RPMI7951 (cell line): ENCODE measurements at places on chromosomes 12 and 14.
A peak's percentile ranks its signal among the peaks of the same experiment; 100 is the strongest.

DNA sequence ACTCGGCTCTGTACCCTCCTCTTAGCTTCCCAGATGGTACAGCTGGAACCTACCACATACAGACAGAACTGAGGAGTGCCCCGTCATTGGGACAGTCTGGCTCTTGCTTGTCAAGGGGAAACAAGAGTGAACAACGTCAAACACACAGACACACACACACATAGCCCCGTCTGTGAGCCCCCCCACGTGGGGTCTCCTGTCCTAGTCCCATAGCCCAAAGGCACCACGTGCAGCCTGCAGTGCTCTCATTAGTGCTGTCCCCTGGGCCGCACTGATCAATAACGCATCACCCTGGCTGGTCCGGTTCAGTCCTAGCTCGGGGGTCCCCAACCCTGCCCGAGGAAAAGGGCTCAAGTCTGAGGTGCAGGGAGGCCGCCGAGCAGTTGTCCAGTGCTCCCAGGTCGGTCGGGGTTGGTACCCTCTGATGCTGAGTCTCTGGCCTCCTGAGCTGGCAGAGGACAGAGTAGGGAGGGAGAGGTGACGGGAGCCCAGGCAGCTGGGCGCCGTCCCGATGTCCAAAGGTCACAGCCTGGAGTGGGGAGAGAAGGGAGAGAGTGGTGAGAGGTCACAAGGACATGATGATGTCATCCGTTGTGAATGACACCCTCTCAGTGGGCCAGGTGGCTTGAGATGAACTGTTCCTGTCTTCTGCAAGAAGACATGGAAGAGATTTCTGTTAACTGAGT is 105.4 kb upstream of the NOS1 start:
- DNase-seq = no peak

- no peak for DNase-seq
These were observed 100.5 kb downstream of the AEBP2 start for GRCh38 chr12:19539836-19540235.

- no peak for DNase-seq
These were observed 158.3 kb upstream of the SEL1L start for GRCh38 chr14:81691931-81692330.

DNA sequence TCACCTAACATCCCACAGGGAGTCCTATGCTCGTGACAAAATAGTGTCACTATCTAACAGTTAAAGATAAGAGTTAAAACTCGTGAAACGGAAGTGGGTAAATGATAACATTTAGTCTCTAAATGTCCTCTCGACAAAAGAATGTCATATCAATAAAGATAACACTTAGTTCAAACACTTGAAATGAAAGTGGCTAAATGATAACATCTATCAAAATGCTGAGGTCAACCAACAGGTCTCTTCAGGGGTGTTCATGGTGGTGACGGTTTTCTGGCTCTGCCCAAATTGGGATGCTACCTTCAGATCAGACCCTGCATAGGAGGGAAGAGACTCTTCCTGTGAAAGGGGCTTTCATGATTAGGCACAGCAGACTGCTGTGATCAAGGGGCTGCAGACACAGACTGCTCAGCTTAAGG is 22.1 kb downstream of the IL26 start:
- no peak for DNase-seq

GRCh38 chr12:1777798-1778197 is 42.6 kb upstream of the LRTM2 start:
- peak; percentile 63 for DNase-seq

- DNase-seq = no peak
These were observed 29.6 kb downstream of the WBP11 start for GRCh38 chr12:14773685-14774073.

GRCh38 chr14:94538070-94538740 is 23.0 kb upstream of the SERPINA4 start:
- no peak for DNase-seq

- DNase-seq = no peak
These were observed 22.2 kb upstream of the EDDM3A start for GRCh38 chr14:20723488-20723887.

GRCh38 chr14:33120341-33120740 is 181.7 kb downstream of the NPAS3 start:
- DNase-seq = peak; percentile 51

DNA sequence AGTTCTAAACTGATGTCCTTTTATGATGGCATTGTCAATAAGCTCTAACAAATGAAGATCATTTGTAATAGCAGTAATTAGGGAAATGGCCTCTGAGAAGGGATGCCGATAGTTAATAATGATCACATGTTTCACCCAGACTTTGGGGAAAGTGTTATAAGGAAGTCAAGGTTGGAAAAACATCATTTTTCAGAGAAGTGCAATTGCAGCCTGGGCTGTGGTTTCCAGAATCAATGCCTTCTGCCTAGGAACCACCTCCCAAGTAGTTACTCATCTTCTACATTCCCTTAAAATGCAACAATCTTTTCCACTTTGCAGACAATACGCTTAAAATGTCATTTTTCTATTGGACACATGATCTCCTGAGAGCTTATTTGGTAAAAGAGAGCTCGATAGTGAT is 879 bp downstream of the EDDM3A start:
- no peak for DNase-seq

GRCh38 chr14:74592476-74593201 is 19.4 kb downstream of the LTBP2 start:
- DNase-seq = no peak

GRCh38 chr14:98189062-98189461 is 1082.9 kb downstream of the BCL11B start:
- DNase-seq = no peak

DNA sequence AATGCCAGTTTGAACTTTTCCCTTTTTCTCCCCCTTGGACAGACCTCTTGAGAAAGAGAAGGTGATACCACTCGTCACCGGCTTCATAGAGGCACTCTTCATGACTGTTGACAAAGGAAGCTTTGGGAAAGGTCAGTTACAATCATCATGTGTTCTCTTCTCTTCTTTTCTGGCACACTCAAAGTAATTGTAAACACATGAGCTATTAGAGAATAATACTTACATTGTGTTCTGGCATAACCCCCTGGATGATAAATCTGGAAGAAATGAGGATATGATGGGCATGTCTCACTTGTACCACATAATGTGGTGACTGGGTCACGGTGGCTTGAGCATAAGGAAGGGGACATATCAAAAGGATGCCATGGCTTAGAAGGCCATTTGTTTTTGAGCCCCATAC is 20.0 kb downstream of the UTP20 start:
- DNase-seq = peak; percentile 42

DNA sequence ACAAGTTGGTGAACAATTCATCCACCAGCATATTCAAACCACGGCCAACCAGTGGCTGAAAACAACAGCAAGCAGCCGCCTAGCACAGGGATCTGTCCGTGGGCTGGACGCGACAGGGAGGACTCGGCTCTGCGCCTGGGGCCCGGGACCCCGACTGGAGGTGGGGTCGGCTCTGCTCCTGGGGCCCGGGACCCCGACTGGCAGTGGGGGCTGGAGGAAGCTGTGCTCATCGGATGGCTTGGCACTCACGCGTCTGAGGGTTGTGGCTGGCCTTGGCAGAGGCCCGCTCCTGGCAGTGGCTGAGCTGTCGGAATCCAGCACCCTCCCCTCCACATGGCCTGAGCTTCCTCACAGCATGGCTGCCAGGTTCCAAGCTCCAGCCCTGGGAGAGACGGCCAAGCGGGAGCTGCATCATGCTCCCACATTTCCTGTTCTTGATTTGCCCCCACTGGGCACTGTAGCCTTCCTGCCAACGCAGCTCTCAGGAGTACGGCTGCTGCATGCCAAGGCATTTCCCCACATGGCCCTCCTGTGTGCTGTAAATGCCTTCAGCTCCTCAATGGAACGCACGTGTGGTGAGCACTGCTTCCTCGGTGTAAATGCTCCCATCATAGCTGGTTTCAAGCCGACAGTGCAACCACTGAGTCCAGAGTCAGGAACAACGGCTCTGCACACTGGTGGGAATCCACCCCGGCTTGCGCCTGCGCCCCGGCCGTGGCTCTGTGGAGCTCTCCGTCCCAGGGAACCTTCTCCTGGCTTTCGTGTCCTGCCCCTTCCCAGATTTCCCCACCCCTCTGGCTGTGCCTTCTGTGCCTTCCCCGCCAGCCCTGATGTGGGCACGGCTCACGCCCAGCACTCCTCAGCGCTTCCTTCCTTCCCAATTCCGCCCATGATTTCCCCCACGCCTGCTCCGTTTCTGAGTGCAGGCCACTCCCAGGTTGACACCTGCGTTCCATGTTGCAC is 7.3 kb upstream of the GALNT9 start:
- DNase-seq = no peak

DNA sequence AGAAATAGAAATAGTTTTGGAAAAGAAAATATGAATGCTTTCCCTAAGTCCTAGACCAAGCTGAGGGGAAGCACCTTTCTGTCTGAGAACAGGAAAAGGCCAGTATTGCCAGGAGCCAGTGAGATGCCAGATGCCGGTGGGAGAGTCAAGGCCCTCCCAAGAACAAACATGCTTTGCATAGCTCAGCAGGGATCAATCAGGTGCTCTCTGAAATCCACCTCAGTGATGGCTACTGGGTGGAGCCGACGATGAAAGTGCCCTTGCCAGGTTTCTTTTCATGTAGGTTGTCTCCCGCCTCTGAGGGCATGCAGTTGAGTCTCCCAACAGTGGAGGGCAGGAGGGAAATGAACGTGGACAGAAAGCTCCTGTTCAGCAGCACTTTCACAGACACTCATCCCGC is 28.3 kb downstream of the DEGS2 start:
- no peak for DNase-seq

GRCh38 chr14:104865081-104865630 is at the start of gene CEP170B:
Gene CEP170B, plus strand, starts transcription at chr14:104865268. Its CDS starts 3,183 bp downstream, at chr14:104868451.
- peak; percentile 45 for DNase-seq

DNA sequence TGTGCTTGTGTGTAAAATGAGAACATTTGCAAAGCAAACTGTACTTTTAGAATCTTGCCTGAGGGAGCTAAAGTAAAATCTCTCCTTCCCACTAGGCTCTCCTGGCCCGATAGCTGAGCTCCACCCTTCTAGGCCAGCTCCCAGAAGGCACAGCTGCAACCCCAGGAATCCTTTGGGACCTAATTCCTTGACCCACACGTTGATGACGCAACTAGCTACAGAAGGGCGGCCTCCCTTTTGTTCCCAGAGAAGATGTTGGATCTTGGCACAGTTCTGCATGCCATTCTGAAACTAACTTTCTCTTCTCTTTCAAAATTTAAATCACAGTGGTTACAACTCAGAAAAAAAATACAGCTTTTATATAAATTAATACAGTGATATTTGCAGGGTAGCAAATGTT is 268.1 kb downstream of the EGLN3 start:
- peak; percentile 92 for DNase-seq

DNA sequence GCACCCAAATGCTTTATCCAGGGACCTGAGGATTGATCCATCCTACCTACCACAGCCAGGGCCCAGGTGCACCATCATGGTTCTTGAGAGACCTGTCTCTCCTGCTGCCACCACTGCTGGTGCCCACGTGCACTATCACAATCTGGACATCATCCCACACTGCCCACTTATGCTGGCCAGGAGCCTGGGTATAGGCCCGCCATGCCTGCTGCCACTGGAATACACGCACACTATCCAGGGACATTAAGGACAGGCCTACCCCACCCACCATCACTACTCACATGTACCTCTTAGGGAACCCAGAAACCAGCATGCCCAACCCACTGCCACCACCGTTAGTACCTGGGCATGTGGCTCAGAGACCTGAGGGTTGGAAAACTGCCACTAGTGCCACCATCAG is 207.7 kb downstream of the NELL2 start:
- DNase-seq = no peak

DNA sequence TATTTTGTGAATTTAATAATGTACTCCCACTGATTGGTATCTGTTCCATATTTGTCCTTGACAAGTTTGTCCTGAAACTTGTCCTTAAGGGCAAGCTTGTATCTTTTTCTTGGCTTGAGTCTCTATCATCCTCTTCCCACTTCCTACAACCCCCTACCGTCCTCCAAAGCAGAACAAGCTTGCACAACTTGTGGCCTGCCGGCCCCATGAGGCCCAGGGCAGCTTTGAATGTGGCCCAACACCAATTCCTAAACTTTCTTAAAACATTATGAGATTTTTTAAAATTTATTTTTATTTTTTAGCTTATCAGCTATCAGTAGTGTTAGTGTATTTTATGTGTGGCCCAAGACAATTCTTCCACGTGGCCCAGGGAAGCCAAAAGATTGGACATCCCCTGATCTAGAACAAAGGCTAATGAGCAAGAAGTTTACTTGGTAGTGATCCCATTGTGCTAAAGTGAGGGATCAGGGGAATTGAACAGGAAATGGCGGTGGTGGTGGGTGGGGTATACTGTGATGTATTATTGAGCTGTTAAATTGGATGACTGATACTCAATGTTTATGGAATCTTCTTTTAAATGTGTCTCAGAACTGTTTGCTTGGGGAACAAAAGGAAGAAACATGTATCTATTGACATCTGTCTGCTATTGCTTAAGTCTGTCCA is 37.8 kb downstream of the TMX1 start:
- DNase-seq = no peak

DNA sequence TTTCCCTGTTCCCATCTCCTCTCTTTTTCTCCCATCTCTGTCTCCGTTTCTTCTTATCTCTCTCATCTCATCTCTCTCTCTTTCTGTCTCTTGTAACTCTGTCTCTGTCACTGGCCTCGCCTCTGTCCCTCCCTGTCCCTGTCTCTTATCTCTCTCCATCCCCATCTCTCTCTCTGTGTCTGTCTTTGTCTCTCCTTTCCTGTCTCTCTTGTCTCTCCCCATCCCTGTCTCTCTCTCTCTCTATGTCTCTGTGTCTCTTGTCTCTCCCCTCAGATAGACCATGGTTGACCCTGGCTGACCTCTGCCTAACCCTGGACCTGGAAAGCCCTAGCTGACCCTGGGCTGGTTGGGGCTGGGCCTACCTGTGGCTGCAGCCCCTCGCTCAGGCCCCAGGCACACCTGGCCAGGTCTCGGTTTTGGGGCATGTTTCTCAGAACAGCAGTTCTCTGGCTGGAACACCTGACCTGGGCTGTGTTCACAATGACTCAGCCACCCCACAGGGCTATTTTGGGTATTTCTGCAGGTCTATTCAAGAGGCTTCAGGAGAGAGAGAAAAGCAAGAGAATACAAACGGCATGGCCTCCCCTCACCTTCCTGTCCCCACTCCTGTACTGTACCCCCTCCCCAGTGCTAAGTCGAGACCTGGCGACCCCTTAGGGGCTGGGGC is 174.4 kb downstream of the TMEM121 start:
- no peak for DNase-seq

GRCh38 chr12:125296701-125297100 is 231.5 kb downstream of the AACS start:
- no peak for DNase-seq

DNA sequence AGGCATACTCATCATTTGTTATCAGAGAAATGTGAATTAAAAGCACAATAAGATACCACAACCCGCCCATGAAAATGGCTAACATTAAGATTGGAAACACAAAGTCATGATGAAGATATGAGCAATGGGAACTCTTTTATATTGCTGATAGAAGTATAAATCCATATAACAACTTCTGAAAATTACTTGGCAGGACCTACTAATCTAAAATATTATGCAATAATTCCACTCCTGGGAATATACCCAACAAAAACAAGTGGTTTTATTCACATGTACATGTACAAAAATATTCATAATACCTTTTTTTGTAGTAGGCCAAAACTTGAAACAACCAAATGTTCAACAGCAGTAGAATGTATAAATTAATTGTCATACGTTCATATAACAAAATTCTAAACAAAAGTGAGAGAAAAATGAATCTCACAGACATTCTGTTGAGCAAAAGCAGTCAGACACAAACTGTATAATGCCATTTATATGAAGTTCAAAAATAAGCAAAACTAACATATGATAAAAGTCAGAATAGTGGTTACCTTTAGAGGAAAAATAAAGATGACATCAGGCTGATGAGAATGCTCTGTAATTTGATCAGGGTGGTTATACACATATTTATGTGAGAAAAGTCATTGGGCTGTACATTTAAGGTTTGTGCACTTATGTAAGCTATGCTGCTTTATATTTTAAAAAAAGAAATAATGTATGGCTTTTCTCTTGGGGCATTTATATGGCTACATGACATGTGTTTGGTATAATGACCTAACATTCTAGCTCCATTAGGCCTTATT is 309.2 kb upstream of the KITLG start:
- no peak for DNase-seq
